NCI-H1417 treated with DMSO at 0.1 percent for 48 hours (cell line): ENCODE measurements at places on chromosomes 3 and 15.

DNA sequence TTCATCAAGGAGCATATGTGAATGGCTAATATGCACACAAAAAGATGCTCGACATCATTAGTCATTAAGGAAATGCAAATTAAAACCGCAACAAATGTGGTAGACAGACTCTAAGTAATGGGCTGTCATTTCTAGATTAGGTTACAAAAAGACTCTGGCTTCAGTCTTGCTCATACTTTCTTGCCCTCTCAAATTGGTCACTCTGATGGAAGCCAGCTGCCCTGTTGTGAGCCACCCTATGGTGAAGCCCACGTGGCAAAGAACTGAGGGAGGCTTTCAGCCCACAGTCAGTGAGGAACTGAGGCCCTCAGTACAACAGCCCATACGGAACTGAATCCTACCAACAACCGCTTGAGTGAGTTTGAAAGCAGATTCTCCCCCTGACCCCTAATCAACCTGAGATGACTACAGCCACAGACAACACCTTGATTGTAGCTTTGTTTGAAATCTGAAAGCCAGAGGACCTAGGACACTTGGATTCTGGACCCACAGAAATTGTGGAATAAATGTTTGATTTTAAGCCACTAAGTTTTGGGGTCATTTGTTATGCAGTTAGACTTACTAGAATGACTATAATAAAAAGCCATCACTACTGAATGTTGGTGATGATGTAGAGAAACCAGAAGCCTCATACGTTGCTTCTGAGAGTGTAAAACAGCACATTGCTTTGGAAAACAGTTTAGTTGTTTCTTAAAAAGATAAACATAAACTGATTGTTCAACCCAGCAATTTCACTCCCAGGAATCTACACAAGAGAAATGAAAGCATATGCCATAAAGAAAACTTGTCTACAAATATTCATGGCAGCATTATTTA lies 45.7 kb downstream of the EHHADH start:
- no peak for DNase-seq

DNA sequence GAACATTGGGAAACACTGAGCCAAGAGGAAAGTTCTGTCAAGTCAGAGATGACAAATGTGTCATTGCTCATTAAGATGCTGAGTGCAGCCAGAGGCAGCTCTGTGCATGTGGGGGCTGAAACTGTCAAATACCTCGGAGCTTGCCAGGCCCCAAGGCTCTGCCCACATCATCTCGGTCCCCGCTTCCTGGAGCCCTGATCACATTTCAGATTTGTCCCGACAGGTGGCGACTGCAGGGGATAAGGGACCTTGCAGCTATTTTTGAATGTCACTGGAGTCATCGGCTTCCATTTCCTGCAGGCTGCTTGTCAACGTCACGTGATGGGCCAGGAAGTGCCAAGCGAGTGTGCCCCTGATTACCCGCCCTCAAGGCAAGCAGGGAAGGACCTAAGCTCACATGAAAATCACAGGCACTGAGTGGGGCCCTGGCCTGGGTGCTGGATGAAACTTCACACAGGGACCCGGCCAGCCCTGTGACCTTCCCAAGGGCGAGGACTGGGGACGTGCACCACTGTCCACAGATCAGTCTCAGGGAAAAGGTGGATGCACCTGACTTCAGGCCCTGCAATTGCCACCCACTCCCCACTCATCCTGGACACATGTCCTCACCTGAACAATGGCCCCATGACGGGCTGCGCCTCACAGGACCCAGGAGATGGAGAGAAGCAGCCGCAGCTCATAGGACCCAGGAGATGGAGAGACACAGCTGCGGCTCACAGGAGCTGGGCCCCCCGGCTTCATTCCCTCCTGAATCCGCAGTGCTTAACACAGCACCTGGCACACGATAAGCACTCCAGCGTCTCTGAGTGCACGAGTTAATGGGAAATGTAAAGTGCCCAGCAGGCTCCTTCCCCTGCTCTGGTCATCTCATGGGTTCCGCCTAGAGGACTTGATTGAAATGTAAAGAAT lies 73.4 kb downstream of the NUP210 start:
- DNase-seq, result no peak

- no peak for DNase-seq
Measured at GRCh38 chr3:43041517-43041916, 62.4 kb downstream of the GASK1A start.

DNA sequence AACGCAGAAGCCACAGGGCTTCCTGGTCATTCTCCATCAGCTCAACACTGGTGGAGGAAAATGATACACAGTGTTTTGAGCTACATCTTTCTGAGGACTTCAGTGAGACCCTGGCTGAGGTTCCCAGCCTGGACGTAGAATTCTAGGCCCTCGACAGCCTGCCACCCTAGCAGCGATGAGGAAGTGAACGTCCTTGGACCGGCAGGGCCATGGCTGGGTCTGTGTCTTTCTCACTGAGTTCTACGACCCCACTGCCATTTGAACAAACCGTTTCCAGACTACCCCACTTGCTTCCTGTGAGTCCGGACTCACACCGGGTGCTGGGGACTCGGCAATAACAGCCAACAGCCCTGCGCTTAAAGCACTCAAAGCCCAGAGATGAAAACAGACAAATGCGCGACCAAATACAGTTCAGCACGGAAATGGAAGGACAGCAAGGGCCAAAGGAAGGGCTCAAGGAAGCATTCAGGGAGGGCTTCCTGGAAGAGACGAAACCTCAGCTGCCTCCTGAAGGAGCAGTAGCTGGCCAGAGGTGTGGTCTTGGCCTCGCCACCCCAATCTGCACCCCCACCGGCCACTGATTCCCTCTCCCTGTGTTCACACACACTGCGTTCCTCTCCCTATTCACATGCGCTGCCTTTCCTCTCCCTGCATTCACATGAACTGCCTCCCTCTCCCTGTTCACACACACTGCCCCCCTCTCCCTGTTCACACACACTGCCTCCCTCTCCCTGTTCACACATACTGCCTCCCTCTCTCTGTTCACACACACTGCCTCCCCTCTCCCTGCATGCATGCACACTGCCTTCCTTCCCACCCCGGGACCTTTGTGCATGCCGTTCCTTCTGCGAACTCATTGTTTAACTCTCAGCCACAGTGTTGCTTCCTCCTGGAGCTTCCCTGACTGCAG lies 136.3 kb upstream of the PRR20G start:
- no peak for DNase-seq

DNA sequence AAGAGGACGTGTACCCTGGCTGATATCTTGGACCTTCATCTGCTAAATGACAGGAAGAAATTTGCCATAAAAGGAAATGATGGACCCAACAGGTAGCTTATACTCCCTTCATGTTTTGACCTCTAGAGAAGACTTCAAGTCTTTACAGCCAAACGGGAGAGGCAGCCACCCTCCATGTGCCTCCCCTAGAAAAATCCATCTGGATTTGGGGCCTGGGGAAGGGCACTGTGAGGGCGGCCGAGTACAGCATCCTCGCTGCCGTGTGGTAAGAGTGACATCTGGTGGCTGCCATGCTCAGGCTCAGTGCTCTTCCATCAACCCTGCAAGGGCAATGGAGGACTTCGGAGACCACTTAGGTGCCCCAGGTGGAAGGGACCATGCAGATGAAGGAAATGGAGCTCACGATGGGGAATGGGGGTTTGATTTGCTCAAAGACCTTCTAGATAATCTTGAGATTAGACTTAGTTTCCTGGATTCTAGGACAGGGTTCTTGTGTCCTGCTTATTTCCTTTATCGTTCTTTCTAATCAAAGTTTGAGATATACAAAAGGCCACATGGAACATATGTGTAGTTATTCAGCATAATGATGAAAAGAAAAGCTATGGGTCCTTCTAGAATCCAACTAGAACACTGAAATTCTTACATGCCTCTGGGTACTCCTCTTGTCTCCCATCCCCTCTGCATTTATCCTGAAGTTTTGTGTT lies 44.4 kb downstream of the AQP9 start:
- no peak for DNase-seq

- no peak for DNase-seq
Measured at GRCh38 chr15:27958911-27959578, 140.1 kb downstream of the OCA2 start.

DNA sequence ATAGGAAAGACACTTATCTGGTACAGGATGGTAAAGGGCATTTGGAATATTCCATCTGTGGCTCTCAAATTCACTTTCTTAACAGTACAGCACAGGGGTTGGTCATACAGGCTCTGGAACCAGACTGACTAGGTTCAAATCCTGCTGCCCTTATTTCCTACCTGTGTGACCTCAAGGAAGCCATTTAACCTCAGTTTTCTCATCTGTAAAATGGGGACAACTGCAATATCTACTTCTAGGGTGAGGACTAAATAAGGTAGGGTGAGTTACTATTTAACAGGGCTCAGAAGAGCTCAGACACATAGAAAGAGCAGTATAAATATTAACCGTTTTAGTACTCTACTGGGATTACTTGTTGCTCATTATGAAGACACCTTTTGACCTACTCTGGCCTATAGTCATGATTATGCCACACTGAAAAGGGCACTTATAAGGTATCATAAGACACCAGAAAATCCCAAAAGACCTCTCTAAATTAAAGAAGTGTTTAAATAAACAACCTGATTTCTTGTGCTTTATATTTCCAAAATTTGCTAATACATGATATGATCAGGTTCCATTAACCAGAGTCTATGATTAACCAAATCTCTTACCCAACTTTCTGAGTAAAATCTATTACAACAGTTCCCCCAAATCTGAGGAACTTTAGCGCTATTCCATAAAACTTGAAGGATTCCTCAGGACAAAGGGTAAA lies 6.5 kb downstream of the RFTN1 start:
- no peak for DNase-seq

GRCh38 chr3:63470745-63471144 lies 181.7 kb upstream of the SNTN start:
- DNase-seq, result no peak

GRCh38 chr15:52652286-52652685 lies 26.9 kb downstream of the ATOSA start:
- no peak for DNase-seq

GRCh38 chr3:123489400-123490004 lies 40.6 kb upstream of the ADCY5 start:
- DNase-seq, result no peak
